ENCODE measurements at places on chromosomes 5 and 9.
A peak's percentile ranks its signal among the peaks of the same experiment; 100 is the strongest.

DNA sequence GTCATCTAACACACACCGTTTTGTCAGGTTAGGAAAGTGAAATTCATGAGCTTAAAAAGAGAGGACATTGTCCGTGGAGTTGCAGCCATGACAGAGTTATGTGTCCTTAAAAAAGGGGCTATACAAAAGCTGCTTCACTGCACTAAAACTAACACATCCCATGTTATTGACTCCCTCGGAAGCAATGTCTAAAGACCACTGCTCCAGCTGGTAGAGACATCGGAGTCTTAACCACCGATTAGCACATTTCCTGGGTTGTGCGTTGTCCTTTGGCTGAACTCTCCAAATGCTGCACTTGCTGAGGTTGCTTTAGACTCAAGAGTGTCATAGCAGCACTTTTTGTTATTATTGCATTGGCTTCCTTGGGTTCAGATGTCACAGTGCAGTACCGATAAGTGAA is 128.3 kb upstream of the C9orf72 start:
- DNase-seq = no peak

GRCh38 chr5:107817951-107818350 is 147.2 kb upstream of the EFNA5 start:
- no peak for DNase-seq

DNA sequence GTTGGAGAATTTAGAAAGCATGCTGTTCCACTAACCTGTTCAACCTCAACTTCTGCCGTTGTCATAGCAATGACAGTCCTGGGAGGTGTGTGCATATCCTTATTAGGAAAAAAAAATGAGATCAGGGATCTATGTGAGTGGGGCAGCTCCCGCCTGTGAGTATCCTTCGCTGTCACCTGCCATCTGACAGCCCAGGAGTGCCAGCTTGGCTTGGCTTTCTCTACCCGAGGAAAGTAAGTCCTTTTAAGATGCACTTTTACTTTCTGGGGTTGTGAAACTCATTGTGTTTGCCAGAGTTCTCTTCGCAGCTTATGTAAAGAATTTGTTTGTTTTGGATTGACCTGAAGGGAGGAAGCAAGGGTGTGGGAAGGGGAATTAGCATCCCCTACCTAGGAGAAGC is 21.8 kb downstream of the PCDHAC2 start:
- no peak for DNase-seq

- no peak for DNase-seq
Measured at GRCh38 chr9:129998491-129999140, 44.4 kb downstream of the FNBP1 start.

GRCh38 chr5:135584276-135584675 is 5.5 kb upstream of the CXCL14 start:
- DNase-seq = no peak

DNA sequence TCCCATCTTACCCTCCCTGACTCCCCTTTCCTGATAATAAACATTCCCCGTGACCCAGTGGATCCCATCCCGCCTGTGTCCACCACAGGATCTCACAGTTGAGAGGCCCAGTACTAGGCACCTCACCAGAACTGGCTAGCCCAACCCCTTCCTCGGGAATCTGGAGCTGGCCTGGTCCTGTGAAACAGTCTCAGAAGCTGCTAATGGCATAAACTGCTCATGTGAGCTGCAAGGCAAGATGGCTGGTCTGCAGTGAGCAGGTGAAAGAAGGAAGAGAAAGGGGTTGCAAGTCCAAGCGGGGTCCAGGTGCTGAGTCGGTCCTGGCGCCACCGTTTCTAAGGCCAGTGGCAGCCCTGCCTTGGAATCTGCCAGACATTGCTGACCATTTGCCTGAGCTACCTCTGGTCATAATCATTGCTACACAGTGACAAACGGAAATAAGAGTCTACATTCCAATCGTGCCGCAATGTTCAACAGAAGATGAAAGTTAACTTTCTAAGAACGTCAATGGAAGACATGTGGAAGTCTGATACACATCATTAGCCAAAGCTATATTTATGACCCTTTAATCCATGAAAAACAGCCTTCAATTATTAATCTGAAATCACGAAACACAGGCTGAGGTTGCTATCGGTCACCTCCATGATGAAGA is 33.7 kb downstream of the DNAH5 start:
- DNase-seq = no peak

DNA sequence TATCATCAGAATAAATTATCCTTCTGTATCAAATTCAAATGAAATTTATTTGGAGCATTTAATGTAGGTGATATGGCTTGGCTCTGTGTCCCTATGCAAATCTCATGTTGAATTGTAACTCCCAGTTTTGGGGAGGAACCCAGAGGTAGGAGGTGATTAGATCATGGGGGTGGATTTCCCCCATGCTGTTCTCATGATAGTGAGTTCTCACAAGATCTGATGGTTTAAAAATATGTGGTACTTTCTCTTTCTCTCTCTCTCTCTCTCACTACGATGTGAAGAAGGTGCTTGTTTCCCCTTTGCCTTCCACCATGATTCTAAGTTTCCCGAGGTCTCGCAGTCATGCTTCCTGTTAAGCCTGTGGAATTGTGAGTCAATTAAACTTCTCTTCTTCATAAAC is 678.4 kb upstream of the RGMB start:
- no peak for DNase-seq

DNA sequence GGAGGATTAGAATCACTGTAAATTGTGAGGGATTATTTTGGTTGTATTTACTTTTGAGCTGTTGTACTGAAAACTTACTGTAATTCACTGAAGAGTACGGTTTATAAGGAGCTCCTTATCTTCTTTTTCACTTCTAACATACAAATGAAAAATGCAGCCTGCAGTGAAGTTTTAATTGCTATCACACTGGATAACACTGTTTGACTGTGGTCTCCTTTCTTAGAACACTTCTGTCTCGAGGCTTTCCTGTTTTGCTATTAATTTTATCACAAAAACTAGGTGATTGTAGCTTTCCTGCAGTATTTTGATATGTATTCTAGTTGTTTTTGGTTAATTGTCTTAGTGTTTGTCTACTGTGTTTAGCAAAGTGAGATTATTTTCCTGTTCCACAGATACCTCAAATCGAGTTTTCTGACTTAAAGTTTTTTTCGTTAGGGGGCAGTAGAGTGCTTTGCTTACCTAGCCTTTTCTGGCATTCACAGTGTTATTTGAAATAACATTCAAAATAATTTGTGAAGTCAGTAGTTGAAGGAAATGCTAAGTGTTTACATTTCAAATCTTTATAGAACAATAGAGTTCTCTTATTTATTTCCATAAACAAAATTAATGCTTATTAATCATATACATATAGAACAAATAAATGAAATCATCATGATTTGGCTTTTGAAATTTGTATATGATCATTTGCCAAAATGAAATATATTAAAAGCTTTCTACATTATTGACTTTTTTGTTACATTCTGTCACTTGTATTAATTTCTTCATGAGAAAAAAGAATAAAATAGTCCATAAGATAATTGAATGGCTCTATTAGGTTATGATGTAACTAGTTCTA is 52.9 kb downstream of the COMMD10 start:
- no peak for DNase-seq

DNA sequence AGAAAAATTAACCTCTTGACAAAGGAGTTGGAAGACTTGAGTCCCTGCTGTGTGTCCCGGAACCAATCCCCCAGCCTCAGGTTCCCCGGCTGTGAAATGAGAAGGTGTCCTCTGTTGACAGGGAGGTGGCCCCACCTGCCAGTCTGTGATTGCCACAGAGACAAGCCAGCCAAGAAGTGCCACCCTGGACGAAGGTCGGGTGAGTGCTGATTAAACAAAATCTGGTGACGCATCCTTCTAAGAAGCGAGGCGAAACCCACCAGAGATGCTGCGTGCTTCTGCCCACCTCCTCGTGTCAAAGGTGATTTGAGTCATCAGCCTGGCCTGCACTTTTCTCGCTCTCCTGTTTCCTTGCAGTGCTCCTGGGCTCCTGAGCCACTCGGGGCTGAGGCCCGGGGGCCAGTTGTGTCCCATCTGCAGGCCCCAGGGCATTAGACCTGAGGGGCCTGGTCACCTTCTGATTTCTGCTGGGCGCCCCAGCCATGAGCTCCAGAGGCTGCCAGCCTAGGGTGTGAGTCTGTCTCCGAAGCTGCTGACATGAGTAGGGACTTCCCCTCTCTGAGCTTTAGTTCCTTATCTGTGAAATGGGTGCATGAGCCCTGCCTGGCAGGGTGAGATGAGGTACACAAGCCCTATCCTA is 28.7 kb downstream of the NEK6 start:
- peak; percentile 31 for DNase-seq

DNA sequence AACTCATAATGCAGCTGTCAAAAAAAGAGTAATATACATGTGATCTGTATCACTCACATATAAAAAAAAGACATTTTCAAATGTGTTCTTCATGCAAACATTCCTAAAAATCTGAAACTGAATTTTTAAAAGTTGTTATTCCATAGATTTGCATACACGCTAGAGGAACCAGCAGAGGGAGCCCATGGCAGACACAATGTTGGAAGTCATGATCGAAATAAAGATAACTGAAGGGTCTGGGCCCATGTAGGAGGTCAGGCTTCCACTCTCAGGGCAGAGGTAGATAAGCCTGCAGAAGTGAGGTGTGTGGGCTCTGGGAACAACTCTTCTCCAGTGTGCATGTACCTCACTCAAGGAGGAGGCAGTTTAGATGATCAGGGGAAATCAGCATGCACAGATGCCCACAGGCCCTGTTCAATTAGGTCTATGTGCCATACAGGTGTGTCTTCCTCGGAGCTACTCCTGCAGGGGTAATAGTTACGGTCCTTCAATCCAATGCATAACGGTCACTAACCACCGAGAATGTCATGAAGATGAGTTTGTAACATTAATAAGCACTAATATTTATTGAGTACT is 208.6 kb downstream of the EPB41L4A start:
- DNase-seq = no peak

DNA sequence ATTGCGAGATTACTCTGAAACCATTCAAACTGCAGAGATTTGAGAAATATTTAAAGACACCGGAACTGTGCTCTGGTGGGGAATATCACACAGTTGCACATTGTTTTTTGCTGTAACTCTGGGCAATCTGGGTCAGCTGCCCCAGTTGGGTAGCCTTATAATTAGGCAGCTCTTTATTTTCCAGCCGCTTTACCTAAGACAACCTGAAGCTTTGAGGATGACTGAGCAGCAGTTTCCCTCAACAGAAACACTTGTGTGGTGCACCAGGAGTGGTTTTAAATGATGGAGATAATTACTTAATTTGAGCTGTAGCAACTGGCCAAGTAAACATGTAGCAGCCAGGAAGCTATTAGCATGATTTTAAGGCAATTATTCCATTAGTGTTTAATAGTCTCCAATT is 2.9 kb downstream of the PLCXD3 start:
- DNase-seq = no peak

DNA sequence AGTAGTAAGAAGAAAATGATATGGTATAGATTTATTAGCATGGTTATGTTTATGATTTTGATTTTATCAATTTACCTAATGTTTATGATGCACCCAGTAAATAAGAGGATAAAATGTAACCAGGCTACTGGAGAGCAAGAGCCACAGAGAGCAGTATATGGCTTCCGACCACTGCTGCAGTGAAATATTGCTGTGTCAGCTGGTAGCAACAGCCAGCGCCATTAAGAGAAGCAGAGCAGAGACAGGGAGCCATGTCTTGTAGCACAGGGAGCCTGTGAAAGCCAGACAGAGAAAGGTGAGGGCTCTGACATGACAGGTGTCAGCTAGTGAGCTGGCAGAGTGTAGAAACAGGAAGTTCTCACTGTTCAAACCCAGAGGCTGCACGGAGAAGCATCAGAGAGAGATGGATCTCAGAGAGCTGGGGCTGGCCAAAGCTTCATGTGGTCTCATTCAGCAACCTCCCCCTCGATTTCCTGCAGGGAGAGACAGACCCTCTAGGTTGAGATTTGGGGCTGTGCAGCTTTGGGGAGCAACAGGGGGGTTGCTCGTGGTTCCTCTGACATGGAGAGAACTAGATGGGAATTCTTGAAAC is 202.1 kb downstream of the MED10 start:
- DNase-seq = no peak

- no peak for DNase-seq
Measured at GRCh38 chr5:88952996-88953643, 70.1 kb upstream of the MEF2C start.

- no peak for DNase-seq
Measured at GRCh38 chr5:69004676-69005075, 89.1 kb upstream of the SLC30A5 start.

DNA sequence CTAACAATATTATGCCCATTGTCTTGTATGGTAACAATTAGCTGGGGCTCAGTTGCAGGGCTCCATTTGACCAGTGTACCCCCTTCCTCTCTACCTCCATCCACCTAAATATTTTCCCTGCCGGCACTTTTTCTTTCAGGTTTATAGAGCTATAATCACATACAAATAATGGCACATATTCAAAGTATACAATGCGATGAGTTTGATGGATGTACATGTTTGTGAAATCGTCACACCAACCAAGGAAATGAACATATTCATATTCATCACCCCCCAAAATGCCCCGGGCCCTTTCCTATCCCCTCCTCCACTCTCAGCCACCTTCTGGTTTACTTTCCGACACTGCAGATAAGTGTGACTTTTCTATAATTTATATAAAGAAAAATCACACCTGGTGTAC is 351.5 kb downstream of the GADD45G start:
- no peak for DNase-seq

GRCh38 chr5:15618938-15619337 is 119.0 kb downstream of the FBXL7 start:
- no peak for DNase-seq

DNA sequence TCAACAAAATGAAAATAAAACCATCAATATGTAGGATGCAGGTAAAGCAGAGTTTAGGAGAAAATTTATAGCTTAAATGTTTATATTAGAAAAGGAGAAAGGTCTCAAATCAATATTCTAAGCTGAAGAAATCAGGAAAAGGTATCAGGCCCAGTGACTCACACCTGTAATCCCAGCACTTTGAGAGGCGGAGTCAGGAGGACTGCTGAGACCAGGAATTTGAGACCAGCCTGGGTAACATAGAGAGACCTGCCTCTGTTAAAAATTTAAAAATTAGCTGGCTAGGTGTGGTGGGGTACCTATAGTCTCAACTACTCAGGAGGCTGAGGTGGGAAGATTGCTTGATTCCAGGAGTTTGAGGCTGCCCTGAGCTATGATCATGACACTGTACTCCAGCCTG is 32.2 kb downstream of the CCDC69 start:
- no peak for DNase-seq

DNA sequence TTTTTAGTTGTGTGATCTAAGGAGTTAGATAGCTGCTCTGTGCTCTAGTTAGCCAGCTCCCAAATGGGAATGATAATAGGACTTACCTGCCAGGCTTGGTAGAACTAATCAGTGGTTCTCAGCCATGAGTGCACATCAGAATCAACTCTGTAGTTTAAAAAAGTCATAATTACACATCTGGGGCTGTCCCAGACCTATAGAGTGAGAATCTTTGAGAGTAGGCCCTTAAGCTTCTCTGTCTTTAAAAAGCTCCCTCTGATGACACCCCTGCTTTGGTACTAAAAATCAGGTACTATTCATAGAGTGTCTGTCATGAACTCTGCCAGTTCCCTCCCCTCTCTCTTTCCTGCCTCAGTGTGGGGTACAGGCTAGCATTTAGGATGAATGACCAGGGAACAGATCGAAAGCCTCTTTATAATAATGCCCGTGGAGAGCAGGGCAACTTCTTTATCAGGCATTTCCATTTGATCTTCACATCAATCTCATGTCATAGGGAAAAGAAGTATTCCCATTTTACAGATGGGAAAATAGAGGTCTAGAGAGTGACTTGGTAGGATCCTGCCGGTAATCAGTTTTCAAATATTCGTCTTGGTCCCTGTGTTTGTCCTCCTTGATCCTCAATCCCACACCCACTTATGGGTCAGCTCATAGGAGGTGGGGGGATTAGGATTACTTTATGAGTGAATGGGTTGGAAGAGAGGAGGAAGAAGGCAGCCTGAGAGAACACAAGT is 15.3 kb downstream of the PPARGC1B start:
- no peak for DNase-seq

- DNase-seq = no peak
Measured at GRCh38 chr5:143233031-143233430, 170.5 kb downstream of the NR3C1 start.

All from stimulated activated CD8-positive, alpha-beta memory T cell treated with anti-CD3 and anti-CD28 coated beads, Interleukin-4, amount 100 ng/mL, for 4 hours (primary cell).